Activated CD4-positive, CD25-positive, alpha-beta regulatory T cell treated with anti-CD3 and anti-CD28 coated beads, Interleukin-2, amount 50 U/mL, for 16 hours (primary cell): ENCODE measurements at places on chromosomes 6 and 20.

DNA sequence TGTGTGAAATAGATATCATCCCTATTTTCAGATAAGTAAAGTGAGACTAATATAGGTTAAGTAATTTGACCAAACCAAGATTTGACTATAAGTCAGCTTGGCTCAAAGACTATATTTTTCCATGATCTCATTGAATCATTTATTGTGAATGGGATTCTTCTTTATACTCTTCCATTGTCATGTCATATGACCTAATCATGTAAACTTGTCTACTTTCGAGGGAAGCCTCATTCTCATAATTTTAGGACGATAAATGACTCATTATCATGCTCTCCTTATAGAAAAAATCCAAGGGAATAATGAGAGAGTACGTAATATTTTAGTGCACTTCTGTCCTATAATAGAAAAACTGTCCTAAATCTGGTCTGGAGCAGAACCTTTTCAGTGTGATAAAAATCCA lies 40.9 kb upstream of the CCN6 start:
- DNase-seq = no peak

DNA sequence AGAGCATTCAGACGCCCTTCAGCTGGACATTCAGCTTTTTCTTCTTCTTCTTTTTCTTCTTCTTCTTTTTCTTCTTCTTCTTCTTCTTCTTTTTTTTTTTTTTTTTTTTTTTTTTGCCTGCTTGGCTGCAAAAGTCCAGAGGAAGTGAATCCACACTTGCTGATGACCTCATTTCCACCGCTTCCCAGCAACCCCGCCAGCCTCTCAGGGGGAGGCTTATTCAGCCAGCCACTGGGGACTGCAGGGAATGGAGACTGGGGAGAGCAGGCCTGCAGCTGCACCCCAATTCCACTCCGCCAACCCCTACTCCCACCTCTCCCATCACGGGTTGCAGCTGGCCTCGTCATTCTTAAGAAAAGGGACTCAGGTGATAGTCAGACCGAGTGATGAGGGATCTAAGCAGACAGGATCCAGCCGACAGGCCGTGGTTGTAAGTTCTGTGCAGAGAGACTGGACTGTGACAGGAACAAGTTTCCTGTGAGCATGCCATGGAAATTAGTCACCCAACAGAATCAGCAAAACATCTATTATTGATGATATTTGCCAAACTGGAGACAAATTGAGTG lies 59.0 kb upstream of the QKI start:
- DNase-seq = no peak

DNA sequence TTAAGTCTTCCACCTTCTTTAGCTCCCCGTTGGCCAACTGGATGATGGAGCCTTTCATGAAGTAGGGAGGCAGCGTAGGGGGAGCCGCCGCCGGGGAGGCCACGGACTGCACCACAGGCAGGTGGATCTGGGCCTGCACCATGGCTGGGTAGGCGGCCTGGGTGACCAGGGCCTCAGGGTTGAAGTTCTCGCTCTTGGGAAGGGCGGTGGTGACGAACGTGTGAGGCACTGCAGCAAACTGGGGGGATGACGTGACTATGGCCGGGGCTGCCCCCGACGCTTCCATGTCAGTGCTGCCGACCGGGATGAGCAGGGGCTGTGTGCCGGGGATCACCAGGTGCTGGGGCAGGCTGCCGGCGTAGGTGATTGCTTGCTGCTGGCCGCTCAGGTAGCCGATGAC lies 88.1 kb downstream of the GMPR start:
- no peak for DNase-seq

- no peak for DNase-seq
Observed at GRCh38 chr20:58698741-58699622, 6.4 kb downstream of the NPEPL1 start.

- no peak for DNase-seq
Observed at GRCh38 chr6:106692112-106692818, 62.9 kb downstream of the QRSL1 start.

GRCh38 chr20:35643045-35643444 lies 21.7 kb downstream of the CPNE1 start:
- DNase-seq = no peak

DNA sequence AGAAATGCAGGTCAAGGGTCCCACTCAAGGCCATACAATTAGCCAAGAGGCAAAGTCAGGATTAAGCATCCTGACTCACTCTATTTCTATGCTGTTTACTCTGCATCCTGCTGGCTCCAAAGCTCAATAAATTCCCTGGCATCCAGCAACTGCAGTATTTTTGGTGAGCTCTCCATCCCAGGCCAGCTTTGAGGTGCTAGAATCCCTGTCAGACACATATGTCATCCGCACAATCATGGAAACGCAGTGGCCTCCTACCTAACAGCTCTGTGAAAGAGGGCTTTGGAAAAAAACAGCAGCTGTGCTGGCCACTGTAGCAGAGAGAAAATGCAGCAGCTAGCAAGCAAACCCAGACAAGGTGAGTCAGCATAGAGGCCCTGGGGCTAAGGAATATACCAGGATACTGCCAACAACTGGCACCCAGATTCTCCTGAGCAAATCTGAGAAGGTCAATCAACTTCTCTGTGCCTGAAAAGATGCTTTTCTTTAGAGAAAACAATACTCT lies 58.4 kb downstream of the ANKEF1 start:
- DNase-seq = no peak

DNA sequence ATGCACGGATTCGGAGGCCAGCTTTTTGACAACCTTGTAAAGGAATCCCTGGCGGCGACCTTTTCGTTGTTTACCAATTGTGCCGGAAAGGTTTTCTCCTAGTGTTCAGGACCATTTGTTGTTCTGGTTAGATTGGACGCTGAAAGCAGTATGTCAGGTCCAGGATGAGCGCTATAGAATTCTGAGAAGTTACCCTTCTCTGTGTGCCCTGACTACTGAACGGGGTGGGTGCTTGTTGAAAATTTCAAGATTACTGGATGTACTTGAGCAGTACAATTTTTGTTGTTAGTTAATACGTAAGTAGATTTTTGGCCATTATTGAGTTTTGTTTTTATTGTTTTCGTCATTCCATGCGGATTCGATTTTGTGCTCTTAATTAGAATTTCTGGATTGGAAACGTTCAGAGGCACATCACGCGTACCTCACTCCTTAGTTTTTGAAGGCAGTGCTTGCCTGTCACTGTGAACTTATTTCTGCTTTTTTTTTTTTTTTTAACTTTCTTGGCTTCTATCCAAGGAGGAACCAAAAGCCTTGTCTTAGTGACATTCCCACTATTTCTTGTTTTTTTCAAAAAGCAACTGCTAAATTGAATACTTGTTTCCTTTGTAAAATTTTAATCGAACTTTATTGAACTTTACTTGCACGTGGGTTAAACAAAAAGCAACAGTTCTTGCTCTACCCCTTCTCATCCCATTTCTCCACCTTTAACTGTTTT lies 898 bp downstream of the XRN2 start:
- DNase-seq = no peak

- no peak for DNase-seq
Observed at GRCh38 chr20:31723069-31723318, 326 bp upstream of the BCL2L1 start.

GRCh38 chr6:29130644-29131043 lies 22.8 kb downstream of the OR2J3 start:
- DNase-seq = no peak

DNA sequence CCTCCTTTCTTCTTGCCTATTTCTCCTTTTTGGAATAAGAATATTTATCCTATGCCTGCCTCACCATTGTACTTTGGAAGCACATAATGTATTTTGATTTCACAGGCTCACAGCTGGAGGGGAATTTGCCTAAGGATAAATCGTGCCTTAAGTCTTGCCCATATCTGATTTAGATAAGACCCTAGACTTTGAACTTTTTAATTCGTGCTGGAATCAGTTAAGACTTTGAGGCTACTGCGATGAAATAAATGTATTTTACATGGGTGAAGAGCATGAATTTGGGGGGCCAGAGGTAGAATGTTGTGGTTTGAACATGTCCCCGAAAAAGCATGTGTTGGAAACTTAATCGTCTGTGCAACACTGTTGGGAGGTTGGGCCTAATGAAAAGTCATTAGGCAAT lies 648.8 kb downstream of the EPHA7 start:
- DNase-seq = no peak

DNA sequence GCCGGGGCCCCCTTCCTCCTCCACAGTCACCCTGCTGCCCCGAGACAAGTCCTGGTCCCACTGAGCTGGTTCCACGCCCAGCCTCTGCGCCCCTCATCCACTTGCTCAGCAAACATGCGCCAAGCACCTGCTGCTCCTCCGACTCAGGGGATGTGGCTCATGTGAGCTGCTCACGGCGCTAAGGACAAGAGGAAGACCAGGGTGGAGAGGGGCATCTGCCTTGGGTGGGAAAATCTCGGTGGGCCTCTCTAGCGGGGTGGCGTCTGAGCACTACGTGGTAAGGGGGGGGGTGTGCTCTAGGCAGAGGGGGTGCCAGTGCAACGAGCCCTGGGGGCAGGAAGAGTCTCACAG lies 4.5 kb downstream of the LAMA5 start:
- no peak for DNase-seq

- DNase-seq = no peak
Observed at GRCh38 chr6:116682334-116682712, 1.3 kb downstream of the KPNA5 start.

DNA sequence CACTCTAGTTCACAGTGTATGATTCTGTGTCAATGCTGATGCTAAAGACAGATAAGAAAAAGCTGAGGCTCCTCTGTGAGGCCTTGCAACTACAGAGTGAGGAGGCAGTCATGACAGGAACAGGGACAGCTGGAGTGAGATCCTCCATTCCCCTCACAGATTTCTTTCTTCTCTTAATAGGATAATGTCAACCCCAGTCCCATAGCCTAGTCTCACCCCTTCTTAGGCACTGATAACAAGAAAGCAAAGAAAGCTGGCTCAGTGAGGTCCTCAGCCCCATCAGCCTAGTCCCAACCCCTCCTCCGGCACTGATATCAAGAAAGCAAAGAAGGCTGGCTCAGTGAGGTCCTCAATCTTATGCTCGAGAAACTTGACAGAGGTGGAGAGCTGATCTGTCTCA lies 2.1 kb upstream of the PTCHD4 start:
- no peak for DNase-seq

DNA sequence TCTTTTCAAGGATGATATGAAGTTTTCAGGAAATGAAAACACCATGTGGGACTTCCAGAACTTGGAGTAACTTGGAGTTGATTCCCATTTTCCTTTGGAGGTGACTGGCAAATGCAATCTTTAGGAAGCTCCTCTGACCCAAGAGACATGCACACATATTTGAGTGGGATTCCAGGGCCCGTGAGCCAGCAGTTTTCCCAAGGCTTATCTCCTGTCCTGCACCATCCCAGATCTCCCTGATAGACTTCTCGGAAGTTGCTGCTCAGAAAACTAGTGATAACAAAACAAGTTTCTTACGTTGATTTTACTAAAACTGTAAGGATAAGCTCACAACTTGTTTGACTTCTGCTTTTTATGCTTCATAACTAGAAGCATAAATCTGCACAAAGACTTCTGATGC lies 25.6 kb downstream of the SLC35F1 start:
- DNase-seq = no peak

- no peak for DNase-seq
Observed at GRCh38 chr6:37698264-37699137, 818 bp upstream of the MDGA1 start.

GRCh38 chr6:32177183-32177787 lies 920 bp upstream of the RNF5 start:
- DNase-seq = no peak

GRCh38 chr20:53480913-53481312 lies 112.7 kb downstream of the ZNF217 start:
- DNase-seq = no peak

DNA sequence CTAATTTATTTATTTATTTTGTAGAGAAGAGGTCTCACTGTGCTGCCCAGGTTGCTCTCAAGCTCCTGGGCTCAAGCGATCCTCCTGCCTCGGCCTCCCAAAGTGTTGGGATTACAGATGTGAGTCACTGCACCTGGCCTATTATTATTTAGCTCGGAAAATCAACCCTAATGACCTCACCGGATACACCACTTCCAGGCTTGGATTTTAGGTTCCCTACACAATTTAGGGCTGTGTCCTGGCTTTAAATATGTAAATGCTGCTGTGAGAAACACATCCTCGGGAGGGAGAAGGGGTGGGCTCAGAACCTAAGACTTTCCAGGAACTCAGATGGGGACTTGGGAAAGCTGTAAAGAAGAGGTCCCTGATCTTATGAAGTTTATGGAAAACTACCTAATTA lies 51.0 kb upstream of the SLC32A1 start:
- DNase-seq = no peak

- DNase-seq = no peak
Observed at GRCh38 chr6:148342350-148343046, at the start of gene SASH1. TSS of gene SASH1 (plus strand) at chr6:148342838. CDS start at chr6:148343068, 230 bp downstream.

DNA sequence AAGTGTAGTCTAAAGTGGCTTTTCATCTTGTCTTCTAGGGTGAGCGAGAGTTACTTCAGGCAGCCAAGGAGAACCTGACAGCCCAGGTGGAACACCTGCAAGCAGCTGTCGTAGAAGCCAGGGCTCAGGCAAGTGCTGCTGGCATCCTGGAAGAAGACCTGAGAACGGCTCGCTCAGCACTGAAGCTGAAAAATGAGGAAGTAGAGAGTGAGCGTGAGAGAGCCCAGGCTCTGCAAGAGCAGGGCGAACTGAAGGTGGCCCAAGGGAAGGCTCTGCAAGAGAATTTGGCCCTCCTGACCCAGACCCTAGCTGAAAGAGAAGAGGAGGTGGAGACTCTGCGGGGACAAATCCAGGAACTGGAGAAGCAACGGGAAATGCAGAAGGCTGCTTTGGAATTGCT lies 27.1 kb downstream of the C20orf173 start:
- DNase-seq = no peak

- DNase-seq = no peak
Observed at GRCh38 chr6:99613409-99613704, 6.7 kb downstream of the PRDM13 start.

- DNase-seq = no peak
Observed at GRCh38 chr6:6131492-6132109, 124.9 kb upstream of the NRN1 start.

- DNase-seq = no peak
Observed at GRCh38 chr6:145875496-145876211, 61.1 kb upstream of the FBXO30 start.

- DNase-seq = no peak
Observed at GRCh38 chr20:36573798-36574365, 485 bp downstream of the TGIF2 start.

GRCh38 chr20:15033891-15034290 lies 696.5 kb upstream of the FLRT3 start:
- no peak for DNase-seq

GRCh38 chr20:56368351-56369134 lies 9.8 kb downstream of the FAM210B start:
- DNase-seq = no peak
